ENCODE measurements at places on chromosomes 12 and 14.

- DNase-seq = peak; percentile 1
These were observed 230.5 kb downstream of the ATP23 start for GRCh38 chr12:58171914-58172313.

- DNase-seq = peak; percentile 68
These were observed 4.6 kb downstream of the CCDC197 start for GRCh38 chr14:94001501-94002396.

- no peak for DNase-seq
These were observed 31.4 kb upstream of the C12orf76 start for GRCh38 chr12:110079477-110080400.

- DNase-seq = no peak
These were observed 97.6 kb downstream of the BCAT1 start for GRCh38 chr12:24851341-24851740.

DNA sequence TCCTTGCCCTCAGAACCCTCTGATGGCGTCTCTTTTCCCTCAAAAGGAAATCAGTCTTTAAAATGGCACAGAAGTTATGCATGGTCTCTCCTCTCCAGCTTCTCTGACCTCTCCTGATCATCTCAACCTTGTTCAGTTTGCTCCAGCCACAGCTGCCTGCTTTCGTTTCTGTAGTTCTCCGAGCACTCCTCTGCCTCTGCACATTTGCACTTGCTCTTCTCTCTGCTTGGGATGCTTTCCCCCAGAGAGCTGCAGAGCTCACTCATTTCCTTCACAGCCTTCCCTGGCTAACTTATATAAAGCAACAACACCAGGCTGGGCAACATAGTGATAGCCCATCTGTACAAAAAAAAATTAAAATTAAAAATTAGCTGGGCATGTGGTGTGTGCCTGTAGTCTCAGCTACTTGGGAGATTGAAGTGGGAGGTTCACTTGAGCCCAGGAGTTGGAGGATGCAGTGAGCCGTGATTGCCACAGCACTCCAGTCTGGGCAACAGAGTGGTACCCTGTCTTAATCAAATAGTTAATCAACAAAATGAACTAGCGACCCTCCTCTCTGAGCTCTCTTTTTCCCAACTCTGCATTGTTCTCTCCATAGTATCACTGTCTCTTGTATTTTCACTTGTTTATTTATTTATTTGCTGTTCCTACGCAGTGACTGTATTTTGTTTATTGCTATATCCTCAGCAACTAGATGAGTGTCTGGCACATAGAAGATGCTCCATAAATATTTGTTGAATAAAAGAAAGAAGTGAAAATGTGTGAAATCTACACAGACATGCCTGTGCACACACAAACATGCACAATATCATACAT is 37.7 kb downstream of the PPFIBP1 start:
- DNase-seq = peak; percentile 52

- peak; percentile 81 for DNase-seq
These were observed 31.1 kb downstream of the APPL2 start for GRCh38 chr12:105204916-105205315.

DNA sequence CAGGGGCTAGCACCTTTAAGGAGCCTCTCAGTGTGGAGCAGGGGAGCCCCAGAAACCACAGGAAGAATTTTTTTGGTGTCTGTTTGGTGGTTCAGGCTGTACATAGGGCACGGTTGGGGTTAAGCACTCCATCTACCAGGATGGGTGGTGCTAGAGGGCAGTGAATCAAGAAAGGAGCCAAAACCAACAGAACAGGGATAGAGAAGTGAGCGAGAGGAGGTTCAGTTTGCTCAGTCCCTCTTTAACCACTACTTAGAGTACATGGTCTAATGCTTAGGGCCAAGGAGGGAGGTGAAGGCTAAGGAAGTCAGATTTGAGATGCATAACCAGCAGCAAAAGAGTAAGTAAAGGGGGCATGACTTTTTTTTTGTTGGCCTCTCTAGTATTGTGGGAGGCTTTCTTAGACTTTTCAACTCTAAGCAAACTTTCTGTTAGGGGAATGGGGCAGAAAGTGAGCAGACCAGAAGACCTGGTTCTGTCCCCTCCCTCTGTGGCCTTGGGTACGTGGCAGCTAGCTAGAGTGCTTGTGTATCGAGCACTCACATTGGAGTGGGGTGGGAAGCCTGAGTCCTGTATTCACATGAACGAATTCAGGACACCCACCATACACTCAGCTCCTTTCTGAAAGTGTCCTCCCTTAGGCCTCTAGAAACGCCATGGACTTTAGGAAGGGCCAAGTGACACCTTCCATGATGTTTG is 6.6 kb upstream of the NPFF start:
- DNase-seq = no peak

DNA sequence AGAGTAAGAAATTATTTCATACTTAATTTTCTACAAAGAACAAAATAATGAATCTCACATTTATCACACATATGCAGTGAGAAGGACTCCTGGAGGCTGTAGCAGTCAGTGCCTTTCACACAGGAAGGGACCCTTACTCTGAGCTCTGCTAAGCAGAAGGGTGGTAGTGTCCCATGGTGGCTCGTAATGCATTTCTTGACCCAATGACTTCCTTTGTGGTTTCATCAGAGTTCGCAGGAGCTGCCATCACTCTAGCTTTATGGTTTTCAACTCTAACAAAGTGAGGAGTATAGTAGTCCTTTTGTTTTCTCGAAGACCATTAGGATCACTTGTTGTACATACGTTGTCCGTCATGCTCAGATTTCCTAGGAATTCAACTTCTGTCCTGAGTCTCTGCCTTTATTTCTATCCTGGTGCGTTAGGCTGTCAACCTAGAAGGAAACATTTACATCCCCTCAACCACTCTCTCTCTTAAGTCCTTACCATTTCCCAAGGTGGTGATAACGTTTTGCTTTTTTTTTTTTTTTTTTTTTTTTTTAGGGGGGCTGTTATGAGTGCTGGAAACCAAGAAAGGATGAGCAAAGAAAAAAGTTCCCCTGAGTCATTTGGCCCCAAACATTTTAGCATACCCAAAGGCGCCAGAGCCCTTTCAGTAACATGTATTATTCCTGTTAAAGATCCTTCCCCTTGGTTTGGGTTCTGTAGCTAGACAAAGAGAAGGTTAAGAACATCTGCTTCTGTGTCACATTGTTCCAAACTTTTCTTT is 37.2 kb downstream of the GABARAPL1 start:
- no peak for DNase-seq

GRCh38 chr12:99917711-99918402 is 66.9 kb downstream of the ANKS1B start:
- DNase-seq = no peak

DNA sequence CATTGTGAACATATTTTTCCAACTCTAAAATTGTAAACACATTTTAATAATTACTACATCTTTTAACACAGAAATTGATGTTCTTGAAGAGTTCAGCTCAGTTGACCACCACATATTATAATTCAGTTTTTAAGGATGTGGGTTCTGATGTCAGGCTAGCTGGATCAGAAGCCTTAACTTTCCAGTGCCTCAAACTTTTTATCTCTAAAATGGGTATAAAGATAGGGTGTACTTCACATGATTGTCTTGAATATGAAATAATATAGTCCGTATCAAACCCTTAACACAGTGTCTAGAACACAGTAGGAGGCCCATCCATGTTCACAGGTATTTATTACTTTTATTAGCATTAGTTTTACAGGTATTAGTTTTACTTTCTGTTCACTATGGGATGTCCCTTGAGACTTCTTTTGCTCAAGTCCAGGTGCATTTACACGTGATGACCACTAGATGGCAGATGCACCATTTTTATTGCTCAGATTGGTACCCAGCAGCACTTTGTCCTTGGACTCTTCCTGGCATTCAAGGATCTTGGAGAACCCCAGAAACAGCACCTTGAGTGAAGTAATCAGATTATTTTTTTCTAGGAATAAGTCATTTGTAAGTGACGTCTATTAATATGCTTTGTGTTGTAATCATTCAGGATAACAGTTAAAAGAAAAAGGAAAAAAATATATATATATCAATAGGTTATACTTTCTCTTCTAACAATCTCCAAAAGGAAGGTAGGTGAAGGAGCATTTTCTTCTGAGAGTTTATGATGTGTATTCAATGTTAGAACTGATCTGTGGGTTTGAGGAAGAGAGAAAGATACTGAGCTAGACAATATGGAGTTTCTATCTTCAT is 580.2 kb downstream of the ETNK1 start:
- peak; percentile 57 for DNase-seq

GRCh38 chr14:51681411-51681810 is 29.7 kb downstream of the FRMD6 start:
- DNase-seq = no peak

- DNase-seq = no peak
These were observed 151.1 kb downstream of the PPM1H start for GRCh38 chr12:62783881-62784280.

GRCh38 chr12:88802096-88802706 is 221.9 kb upstream of the KITLG start:
- DNase-seq = no peak

DNA sequence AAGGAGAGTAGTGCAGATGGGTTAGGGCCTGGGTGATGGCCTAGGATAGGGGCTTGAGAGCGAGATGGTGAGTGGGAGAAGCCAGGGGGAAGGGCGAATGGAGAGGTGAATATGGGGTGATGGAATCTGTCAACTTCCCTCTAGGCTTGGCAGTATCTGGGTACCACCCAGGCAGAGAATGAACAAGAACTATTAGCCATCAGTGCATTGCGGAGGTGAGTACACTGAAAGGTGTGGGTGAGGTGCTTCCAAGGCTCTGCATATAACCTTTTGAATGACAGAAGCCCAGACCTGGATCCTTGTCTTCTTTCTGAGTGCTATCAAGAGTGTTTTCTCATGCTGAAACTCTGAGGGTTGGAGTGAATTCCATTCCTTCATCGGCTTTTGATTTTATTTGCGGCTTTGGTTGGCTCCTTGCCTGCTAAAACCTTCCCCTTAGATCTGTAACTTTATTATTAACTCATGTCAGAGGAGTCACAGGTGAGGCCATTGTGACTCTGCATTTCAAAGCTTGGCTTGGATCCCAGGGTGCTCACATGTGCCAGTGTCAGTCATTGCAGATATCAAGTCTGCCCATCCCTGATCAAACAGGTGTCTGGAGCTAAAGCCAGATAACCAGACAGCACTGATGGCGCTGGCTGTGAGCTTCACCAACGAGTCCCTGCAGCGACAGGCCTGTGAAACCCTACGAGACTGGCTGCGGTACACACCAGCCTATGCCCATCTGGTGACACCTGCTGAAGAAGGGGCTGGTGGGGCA is 18.6 kb downstream of the PEX5 start:
- no peak for DNase-seq
